Activated T-helper 2 cell treated with anti-CD3 and anti-CD28 coated beads, Interferon-gamma antibody, Interleukin-2, Interleukin-4, amounts not matched to agents 10 μg/mL and 5 μg/mL and 100 μg/mL, durations not matched to agents 14 hours and 24 hours and 36 hours (primary cell): ENCODE measurements at places on chromosomes 13 and 19.
A peak's percentile ranks its signal among the peaks of the same experiment; 100 is the strongest.

- H3K36me3 ChIP-seq = peaks cover 57% of the 10 kb centered on the region
- peak overlapping the region; percentile 100 for H3K27ac ChIP-seq
- no peak overlapping the region for H3K4me3 ChIP-seq
- H3K4me1 ChIP-seq = peaks cover 61% of the 10 kb centered on the region
Measured at GRCh38 chr19:47096100-47096704, 17.4 kb downstream of the ZC3H4 start.

- no peak for DNase-seq
- no peaks in the 10 kb centered on the region for H3K27me3 ChIP-seq
Measured at GRCh38 chr19:34578173-34578572, 96.6 kb downstream of the WTIP start.

DNA sequence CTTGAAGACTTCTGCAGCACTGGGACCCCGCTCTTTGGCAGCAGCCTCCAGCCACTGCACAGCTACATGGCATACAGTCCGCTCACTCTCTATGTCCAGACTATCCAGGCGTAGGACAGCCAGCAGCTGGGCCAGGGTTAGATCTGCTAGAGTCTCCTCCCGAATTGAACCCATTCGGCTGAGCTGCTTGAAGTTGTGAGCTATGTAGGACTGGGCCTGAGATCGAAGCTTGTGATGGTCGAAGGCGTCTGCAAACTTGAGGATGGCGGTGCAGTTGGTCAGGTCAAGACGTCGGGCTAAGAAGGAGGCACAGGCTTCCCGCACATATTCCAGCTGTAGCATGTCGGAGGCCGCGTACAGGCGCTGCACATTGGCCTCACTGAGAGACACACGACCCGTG is 900 bp downstream of the KBTBD7 start:
- H3K27ac ChIP-seq = peak overlapping the region; percentile 91
- peaks cover 36% of the 10 kb centered on the region for H3K4me1 ChIP-seq
- H3K4me3 ChIP-seq = peak overlapping the region; percentile 85
- no peaks in the 10 kb centered on the region for H3K27me3 ChIP-seq
- no peak for DNase-seq

DNA sequence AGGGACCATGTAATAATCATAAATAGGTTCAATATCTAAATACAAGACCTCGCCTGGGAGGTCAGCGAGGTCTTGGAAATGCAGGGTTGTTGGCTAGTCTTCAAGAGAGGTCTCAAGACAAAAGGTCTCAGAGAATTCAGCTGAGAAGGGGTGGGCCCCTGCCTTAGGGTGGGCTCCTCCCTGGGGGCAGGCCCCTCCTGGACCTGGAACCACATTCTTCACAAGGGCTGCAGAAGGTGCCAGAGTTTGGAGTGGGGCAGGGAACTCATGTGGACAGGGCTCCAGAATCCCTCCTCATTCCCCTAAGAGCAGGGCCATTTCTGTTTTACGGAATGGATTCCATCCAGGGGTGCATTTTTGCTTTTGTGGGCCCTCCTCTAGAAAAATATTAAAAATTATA is 10.2 kb downstream of the CEACAM18 start:
- DNase-seq = no peak
- no peak overlapping the region for H3K4me3 ChIP-seq
- H3K27ac ChIP-seq = no peak overlapping the region
- H3K4me1 ChIP-seq = peaks cover 20% of the 10 kb centered on the region
- H3K27me3 ChIP-seq = no peaks in the 10 kb centered on the region

DNA sequence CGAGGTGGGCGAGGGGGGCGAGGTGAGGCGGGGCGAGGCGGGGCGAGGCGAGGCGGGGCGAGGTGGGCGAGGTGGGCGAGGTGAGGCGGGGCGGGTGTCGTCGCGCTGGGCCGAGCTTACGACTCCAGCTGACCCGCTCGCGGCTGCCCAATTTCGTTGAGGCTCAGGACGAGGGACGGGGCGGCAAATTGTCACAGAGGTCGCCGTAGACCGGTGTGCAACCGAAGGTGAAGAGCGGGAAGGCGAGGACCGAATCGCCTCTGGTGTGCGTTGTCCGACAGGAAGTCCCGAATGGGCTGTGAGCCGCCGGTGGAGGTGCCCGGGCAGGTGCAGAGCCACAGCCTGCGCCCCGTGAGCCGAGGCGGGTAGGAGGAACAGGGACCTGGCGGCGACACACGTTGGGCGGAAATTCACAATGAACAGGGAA is at the start of gene LACC1:
Gene LACC1, plus strand, starts transcription at position 150 of the 427 bp plus-strand sequence. CDS start 1,082 bp downstream, outside the sequence.
- peaks cover 4% of the 10 kb centered on the region for H3K36me3 ChIP-seq
- peak within 1 kb of the TSS; percentile 77 for H3K4me3 ChIP-seq
- H3K27ac ChIP-seq = peak within 1 kb of the TSS; percentile 68
- no peak for DNase-seq
- peaks cover 10% of the 10 kb centered on the region for H3K4me1 ChIP-seq

DNA sequence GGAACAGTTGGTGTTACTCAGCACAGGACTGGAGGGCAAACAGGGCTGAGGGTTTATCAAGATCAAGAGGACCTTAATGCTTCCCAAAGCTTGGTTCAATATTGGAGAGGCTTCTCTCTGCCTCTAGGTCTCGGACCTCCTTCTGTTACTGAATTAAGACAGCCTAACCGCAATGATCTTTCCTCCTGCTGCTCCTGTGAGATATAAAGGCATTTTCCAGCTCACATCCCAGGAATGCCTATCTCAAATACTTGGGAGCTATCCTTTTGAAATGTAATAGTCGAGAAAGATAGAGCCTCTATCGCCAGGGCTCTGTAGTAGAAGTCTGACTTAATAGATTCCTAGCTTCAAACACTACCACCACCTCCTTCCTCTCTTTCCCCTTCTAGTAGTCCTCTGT is 1475.0 kb downstream of the SLITRK1 start:
- H3K4me1 ChIP-seq = no peaks in the 10 kb centered on the region
- no peak for DNase-seq
- H3K36me3 ChIP-seq = no peaks in the 10 kb centered on the region
- no peak overlapping the region for H3K27ac ChIP-seq
- H3K4me3 ChIP-seq = no peak overlapping the region

DNA sequence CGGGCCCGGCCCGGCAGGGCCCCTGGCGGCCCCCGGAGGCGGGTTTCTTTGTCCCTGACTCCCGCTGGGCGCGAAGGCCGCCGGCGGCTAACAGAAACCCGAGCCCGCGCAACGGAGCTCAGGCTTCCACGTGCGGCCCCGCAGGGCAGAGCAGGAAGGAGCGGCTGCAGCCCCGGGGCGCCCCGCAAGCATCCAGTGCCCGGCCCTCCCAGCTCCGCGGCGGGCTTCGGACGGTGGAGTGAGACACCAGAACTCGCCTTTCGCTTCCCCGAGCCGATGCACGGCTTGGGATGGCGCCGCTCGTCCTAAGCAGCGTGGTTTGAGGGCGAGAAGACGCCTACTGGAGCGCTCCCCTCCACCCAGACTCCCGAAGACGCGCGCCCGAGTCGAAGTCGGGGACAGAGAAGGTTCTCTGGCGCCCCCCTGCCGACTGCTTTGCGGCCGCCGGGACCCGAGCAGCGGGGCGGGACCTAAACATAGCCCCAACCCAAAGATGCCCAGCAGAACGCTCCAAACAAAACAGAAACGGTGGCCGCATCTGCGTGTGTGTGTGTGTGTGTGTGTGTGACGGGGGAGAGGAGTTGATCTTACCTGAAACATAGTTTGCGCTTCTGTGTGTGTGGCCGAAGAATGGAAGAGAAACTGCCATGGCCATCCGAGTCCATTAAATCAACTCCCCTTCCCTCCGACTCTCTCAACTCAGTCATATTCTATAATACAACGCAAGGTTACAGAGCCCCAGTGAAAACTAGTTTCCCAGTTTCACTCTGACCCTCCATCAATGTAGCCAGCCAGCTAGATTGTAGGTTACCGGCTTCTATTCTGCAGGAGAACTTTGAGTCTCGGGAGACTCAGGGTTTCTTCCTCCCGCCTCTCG is 629 bp upstream of the FGF9 start:
- peak; percentile 46 for DNase-seq
- H3K27ac ChIP-seq = no peak overlapping the region
- H3K4me1 ChIP-seq = peaks cover 38% of the 10 kb centered on the region

DNA sequence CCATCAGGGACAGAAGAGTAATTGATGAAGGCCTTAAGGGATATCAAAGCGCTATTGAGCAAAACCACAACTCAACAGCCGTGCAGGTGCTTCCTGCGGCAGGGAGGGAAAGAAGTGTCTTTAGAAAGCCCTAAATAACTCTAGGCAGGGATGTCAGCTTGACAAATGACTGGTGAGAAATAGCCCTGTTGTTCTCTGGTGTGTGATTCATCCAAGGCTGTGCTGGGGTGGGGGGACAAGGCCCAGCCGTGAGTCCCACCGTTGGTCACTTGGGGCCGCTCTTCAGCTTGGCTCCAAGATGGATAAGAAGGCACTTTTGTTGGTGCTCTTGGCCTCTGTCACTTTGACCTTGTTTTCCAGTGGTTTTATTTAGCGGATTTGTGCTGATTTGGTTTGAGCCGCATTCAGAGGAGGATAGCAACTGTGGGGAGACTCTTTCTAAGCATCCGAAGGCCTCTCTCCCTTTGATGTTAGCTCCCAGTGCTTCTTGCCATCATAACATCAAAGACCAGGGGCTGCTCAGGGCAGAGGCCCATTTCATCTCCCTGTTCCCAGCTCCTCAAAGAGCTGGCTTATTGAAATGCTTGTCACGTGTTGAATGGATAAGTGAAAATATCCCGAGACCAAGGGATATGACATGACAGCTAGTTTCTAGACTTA is 130.3 kb upstream of the SERP2 start:
- no peaks in the 10 kb centered on the region for H3K36me3 ChIP-seq
- no peak for DNase-seq
- H3K27ac ChIP-seq = no peak overlapping the region
- H3K4me1 ChIP-seq = no peaks in the 10 kb centered on the region
- H3K4me3 ChIP-seq = no peak overlapping the region

- H3K27ac ChIP-seq = no peak overlapping the region
- peaks cover 14% of the 10 kb centered on the region for H3K4me1 ChIP-seq
- no peaks in the 10 kb centered on the region for H3K27me3 ChIP-seq
- H3K4me3 ChIP-seq = no peak overlapping the region
- H3K36me3 ChIP-seq = peaks cover 77% of the 10 kb centered on the region
- DNase-seq = no peak
Measured at GRCh38 chr19:18853755-18854427, 22.1 kb downstream of the UPF1 start.

GRCh38 chr19:10882108-10882457 is 10.7 kb downstream of the CARM1 start:
- no peak for DNase-seq
- peaks cover 5% of the 10 kb centered on the region for H3K36me3 ChIP-seq
- no peaks in the 10 kb centered on the region for H3K27me3 ChIP-seq
- H3K4me3 ChIP-seq = no peak overlapping the region
- peaks cover 15% of the 10 kb centered on the region for H3K4me1 ChIP-seq

DNA sequence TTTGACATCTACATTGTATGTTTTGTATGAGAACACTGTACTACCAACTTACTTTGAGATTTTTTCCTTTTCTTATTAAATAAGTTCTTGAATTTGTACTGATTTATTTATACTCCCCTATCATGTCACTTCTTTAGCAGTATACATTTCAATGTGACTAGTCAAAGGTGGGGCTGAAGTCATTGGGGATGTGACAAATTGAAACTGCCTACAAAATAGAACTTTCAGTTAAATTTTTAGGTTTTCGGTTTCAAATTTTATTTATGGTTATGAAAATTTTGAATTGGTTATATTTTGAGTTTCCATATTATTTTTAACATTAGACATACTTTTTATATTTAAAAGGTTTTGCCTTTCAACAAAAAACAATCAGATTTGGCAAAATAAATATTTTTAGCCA is 221.6 kb downstream of the NBEA start:
- no peaks in the 10 kb centered on the region for H3K36me3 ChIP-seq
- no peak overlapping the region for H3K4me3 ChIP-seq
- H3K4me1 ChIP-seq = peaks cover 13% of the 10 kb centered on the region

- no peaks in the 10 kb centered on the region for H3K36me3 ChIP-seq
- no peak for DNase-seq
- H3K27me3 ChIP-seq = peaks cover 29% of the 10 kb centered on the region
- H3K4me1 ChIP-seq = no peaks in the 10 kb centered on the region
- no peak overlapping the region for H3K27ac ChIP-seq
Measured at GRCh38 chr19:17458970-17459369, 1.8 kb downstream of the NXNL1 start.

DNA sequence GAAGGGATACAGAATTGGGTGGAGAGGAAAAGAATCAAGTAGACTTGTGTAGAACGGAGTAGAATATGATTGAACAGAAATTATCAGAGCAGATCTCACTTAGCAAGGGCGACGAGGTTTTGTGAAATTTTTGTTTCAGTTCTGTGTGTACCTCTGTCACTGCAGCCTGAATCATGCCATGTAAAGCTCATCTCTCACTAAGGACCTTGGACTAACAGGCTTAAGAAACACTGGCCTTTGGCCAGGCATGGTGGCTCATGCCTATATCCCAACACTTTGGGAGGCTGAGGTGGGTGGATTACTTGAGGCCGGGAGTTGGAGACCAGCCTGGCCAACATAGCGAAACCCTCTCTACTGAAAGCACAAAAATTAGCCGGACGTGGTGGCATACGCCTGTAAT is 62.6 kb downstream of the MYH14 start:
- H3K27ac ChIP-seq = no peak overlapping the region
- H3K4me3 ChIP-seq = no peak overlapping the region
- H3K27me3 ChIP-seq = no peaks in the 10 kb centered on the region
- no peaks in the 10 kb centered on the region for H3K4me1 ChIP-seq
- DNase-seq = no peak

GRCh38 chr13:27183561-27184147 is 12.0 kb upstream of the USP12 start:
- no peak overlapping the region for H3K4me3 ChIP-seq
- no peaks in the 10 kb centered on the region for H3K27me3 ChIP-seq
- H3K4me1 ChIP-seq = peaks cover 2% of the 10 kb centered on the region
- no peak for DNase-seq
- no peak overlapping the region for H3K27ac ChIP-seq

DNA sequence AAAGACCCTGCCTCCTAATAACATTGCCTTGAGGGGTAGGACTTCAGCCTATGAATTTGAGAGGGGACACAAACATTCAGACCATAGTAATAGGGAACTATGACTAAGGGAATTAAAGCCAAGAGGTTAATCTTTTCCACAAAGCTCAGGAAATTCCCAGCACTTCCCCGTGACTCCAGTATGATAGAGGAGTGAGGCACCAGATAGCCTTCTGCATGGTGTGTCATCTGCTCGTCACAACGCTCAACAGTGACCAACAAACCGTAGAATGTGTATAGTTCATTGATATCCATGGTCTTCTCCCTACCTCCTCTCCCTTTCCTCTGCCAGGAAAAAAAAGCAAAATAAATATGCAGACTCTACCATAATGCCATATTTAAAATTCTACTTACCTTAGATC is 64.4 kb downstream of the B3GLCT start:
- no peaks in the 10 kb centered on the region for H3K36me3 ChIP-seq
- no peak overlapping the region for H3K27ac ChIP-seq
- no peaks in the 10 kb centered on the region for H3K27me3 ChIP-seq
- H3K4me3 ChIP-seq = no peak overlapping the region
- no peaks in the 10 kb centered on the region for H3K4me1 ChIP-seq

DNA sequence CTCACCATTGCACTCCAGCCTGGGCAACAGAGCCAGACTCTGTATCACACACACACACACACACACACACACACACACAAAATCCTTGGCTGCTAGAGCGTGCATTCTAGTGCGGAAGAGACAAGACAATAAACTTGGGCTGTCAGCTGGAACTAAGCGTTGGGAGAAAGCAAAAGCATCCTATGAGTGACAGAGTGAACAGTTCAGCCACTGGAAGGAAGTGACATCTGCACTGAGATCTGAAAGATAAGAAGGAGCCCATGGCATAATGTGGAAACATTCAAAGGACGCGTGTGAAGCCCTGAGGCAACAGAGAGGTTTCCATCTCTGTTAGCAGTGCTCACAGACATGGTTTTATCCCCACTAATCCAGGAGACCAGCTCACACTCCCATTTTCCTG is 3.5 kb upstream of the SLC1A5 start:
- H3K36me3 ChIP-seq = peaks cover 3% of the 10 kb centered on the region
- no peaks in the 10 kb centered on the region for H3K27me3 ChIP-seq
- no peak overlapping the region for H3K4me3 ChIP-seq

GRCh38 chr19:3788996-3789778 is 3.0 kb upstream of the MATK start:
- peaks cover 4% of the 10 kb centered on the region for H3K27me3 ChIP-seq
- peaks cover 4% of the 10 kb centered on the region for H3K36me3 ChIP-seq
- H3K27ac ChIP-seq = no peak overlapping the region
- no peak overlapping the region for H3K4me3 ChIP-seq
